ENCODE measurements at places on chromosomes 2 and 18.

DNA sequence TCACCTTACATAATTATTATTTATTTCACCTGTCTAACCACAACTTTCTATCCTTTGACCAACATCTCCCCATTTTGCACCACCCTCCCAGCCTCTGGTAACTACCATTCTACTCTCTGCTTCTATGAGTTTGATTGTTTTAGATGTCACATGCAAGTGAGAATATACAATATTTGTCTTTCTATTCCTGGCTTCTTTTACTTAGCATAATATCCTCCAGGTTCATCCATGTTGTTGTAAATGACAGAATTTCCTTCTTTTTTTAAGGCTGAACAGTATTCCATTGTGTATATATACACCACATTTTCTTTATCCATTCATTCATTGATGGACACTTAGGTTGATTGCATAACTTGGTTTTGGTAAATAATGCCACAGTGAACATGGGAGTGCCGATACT lies 24.0 kb downstream of the PPM1B start:
- no peak for DNase-seq

DNA sequence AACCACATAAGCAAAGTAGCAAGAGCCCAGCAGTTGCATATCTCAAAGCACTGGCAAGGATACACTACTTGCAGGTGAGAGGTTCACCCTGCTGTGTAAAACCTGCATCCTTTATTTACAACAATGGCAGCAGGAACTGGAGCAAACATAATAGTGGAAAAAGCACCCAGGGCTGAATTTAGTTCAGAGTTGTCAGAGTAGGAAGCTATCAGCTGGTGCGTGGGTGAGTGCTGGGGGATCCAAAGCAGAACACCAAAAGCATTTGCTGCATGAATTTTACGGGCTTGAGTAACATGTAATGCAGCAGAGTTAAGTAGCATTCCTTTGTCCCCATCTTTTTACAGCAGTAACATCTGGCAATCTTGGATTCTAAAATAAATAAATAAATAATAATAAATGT lies 73.5 kb upstream of the SRD5A2 start:
- DNase-seq: no peak

DNA sequence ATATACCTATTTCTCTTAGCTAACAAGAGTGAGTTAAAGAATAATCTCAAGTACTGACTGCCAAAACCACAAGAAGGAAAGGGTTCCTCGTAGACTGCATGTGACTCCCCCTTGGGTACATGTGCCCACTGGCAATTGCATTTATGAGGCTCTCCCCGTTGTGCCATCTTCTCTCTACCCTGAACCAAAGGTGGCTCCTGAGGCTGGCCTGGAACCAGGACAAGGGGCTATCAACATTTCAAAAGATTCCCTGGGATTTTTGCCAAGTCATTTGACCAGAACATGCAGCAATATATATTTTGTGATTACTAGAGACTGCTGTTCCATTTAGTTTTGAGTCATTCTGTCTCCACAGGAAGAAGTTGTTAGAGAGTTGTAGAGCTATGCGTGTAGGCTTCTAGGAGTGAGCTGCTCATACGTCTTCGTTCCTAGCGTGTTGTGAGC lies 45.8 kb downstream of the LAMA3 start:
- no peak for DNase-seq

GRCh38 chr2:207501802-207502576 lies 27.8 kb upstream of the CREB1 start:
- no peak for DNase-seq

GRCh38 chr2:174607989-174608865 lies 10.6 kb upstream of the WIPF1 start:
- DNase-seq: no peak
